Posterior vena cava (tissue), 2 donors: ENCODE measurements at places on chromosomes 7 and 10.
A peak's percentile ranks its signal among the peaks of the same experiment; 100 is the strongest.

GRCh38 chr7:81469869-81470723 lies 299.8 kb downstream of the HGF start:
- peak; percentile 86 for DNase-seq

DNA sequence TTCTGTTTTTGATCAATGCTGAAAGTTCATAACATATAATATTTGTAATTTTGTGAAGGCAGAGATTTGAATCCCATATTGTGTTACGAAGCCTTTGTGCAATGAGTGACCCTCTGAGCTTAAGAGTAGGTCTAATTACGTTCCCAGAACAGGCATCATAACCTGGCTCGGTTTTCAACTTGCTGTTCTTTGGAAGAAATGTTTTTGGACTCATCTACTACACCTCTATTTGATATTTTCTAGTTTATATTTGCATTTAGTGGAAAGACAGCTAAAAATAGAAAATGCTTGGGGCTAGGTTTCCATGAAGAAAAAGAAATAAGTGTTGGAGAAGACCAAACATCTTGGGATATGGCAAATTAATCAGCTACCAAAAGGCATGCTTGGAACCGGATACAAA lies 234.8 kb downstream of the AGMO start:
- DNase-seq, result no peak

- DNase-seq, result no peak
These were observed 33.7 kb upstream of the RHEB start for GRCh38 chr7:151553356-151553755.

GRCh38 chr10:92164036-92164696 lies 126.7 kb downstream of the CPEB3 start:
- DNase-seq, result no peak

- DNase-seq, result no peak
These were observed 8.8 kb downstream of the PFKP start for GRCh38 chr10:3076138-3076537.

DNA sequence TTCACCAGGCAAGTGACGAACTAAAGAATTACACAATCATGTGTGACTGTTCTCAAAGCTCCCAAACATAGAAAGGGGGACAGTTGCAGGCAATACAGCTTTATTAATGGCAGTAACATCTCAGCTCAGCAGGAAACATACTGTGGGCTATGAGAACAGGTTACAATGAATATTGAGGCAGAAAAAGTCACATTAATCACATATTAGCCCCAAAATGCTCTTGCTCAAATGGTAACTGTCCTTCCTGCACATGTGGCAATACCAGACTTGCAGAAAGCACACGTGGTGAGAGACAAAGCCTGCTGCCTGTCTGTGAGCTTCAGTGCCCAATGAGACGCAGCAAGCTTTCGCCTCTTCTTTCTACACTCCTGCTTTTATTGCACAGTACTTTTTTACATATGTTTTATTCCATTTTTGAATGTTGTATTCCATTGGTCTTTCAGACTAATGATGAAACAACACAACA lies 104.9 kb upstream of the ACBD5 start:
- DNase-seq, result no peak

DNA sequence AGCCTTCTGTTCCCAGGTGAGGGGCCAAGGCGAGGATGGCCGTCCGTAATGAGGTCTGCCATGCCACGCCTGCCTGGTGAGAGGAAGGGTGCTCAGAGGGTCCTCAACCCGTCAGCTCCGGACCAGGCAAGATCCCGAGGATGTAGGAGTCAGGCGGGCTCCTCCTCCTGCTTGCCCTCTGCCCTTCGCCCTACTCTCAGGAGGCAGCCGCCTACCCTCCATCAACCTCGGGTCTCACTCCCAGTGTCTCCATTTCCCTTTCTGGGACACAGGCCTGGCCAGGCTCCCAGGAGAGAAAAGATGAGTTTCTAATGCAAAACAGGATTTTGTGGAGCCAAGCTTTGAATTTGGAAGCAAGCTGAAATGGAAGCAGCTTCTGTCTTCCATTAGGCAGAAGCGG lies 184.0 kb downstream of the PTPN20 start:
- DNase-seq, result no peak

- no peak for DNase-seq
These were observed 492.5 kb downstream of the ARL4A start for GRCh38 chr7:13179775-13180523.

DNA sequence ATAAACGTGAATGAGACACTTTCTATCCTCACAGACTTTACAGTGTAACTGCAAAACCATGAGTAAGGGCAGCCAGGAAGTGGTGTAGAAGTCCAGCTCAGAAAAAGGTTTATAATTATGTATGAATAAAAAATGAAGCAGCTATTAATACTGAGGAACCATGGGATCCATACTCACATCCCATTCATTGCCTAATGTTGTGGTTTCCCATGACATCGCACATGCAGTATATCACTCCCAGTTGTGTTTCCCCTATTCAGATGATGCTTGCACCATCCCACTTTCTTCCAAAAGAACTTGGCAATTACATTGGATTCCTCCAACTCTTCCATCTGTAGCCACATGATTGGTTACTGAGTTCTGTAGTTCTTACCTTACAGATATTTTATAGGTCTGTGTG lies 74.5 kb upstream of the SEMA3D start:
- DNase-seq, result no peak

DNA sequence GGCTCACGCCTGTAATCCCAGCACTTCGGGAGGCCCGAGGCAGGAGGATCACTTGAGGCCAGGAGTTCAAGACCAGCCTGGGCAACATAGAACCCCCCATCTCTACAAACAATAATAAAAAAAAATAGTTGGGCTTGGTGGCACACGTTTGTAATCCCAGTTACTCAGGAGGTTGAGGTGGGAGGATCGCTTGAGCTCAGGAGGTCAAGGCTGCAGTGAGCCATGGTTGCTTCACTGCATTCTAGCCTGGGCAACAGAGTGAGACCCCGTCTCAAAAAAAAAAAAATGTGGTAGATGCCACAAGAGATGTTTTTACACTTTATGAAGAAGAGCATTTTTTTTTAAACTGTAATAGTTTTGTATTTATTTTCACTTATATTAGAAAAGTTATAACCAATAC lies 12.8 kb downstream of the NYAP1 start:
- no peak for DNase-seq

- DNase-seq, result no peak
These were observed 157.5 kb downstream of the LYZL1 start for GRCh38 chr10:29446327-29446726.

- DNase-seq, result no peak
These were observed 97.7 kb upstream of the CDK6 start for GRCh38 chr7:92934096-92934495.

DNA sequence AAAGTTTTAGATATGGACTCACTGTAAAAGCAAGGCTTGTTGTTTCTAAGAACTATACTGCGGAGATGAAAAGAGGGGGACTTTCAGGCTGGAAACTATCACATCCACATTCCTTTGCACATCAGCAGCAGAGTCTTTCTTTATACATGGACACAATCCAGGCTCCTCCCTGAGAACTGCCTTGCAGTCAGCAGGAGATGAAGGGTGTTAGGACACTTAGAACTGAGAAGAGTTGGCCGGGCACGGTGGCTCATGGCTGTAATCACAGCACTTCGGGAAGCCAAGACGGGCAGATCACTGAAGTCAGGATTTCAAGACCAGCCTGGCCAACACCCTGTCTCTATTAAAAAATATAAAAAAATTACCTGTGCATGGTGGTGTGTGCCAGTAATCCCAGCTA lies 9.7 kb upstream of the GARS1 start:
- no peak for DNase-seq

DNA sequence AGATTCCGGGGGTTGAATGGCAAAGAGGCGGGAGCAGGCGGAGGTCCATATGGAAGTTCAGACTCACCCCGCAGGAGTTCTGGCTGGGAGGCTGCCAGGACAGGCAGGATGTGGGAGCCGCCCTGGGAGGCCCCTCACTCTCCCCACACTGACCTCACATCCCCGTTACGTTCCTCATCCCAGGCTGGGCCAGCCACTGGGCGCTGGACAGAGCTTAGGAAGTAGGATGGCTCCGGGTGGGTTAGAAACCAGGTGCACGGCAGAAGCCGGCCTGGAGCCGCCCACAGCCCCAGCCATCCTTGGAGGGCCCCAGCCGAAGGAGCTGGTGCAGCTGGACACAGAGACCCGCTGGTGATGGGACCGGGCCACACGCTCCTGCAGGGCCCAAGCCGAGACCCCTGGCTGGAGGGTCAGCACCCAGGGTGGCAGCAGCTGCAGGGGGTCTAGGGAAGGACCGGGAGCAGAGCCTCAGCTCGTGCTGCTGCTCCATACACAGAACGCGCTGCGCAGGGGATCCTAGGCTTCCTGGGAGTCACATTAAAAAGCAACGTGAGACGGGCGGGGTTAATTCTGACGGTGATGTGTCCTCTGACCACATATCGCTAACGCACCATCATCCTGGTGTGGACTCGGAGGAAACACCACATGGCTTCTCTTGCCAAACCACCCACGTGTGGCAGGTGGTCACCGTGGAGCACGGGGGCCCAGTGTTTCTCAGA lies 98.6 kb upstream of the DIP2C start:
- DNase-seq, result peak; percentile 79

DNA sequence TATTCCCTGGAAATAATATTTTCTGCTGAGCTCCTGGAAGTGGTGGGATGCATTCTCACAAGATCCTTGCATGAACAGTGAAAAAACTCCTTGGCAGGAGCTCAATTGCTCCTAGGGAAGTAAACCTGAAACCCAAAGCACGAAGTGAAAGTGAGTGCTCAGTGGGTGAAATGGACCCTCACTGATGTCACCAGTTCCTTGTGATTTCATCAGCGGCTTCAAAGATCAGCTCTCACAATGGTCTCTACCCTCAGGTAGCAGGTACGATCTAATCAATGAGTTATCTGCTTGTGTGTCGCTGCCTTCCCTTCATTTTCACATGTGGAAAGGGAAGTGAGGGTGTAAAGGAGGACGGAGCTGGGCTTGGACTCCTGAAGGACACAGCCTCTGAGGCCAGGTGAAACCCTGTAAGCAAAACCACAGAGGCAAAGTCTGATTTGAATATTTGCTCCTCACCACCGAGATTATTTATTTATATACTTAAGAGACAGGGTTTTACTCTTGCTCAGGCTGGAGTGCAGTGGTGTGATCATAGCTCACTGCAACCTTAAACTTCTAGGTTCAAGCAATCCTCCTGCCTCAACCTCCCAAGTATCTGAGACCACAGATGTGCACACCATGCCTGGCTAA lies 255.4 kb upstream of the LYZL1 start:
- DNase-seq, result no peak

DNA sequence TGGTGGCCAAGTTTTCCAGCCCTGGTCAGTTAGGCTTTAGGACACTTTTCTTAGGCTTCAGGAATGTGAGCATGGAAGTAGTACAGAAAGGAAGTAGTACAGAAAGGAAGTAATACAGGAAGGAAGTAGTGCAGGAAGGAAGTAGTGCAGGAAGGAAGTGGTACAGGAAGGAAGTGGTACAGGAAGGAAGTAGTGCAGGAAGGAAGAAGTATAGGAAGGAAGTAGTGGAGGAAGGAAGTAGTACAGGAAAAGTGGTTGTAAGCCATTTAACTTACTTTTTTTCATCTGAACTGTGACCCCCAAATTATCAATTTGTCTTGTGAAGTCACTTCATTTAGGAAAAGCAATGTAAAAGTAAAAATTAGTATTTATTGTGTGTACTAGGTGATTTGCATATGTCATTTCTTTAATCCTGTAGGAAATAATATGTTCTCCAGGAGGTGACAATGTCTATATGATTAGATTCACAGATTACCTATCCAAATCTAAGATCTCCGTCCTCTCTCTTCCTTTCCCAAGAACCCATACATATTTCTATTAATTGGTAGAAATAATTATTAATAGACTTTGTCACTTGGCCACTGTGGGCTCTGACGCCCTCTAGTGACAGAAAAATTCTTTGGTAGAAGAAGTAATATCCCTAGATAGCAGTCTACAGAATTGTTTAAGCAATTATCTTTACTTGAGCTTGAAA lies 3.9 kb upstream of the FAS start:
- DNase-seq, result no peak
